ENCODE measurements at places on chromosomes 2 and 18. TPM values are rescaled to one million over a fixed set of nuclear protein-coding genes. Genes with fewer than 3 reads are reported as not detected.
A peak's percentile ranks its signal among the peaks of the same experiment; 100 is the strongest.

The CPO gene
- 3.0 TPM for total RNA-seq

The VSNL1 gene
- not detected for total RNA-seq

DNA sequence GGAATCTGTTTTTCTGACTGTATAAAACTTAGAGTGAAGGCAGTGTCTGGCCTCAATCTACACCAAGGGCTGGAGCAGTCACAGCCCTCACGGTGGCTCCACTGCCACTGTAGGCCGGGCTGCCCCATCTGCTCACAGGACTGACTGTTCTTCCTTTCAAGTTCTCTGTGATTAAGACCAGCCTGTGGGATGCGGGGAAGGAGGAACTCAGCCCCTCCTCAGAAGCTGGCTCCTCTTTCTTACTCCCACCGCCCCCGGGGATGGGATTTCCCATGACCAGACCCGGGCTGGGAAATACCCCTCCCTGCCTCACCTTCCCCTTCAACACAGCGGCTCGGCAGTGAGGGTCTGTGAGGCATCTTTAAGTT lies 106.0 kb downstream of the COPS8 start:
- DNase-seq: no peak
- H3K36me3 ChIP-seq: no peaks in the 10 kb centered on the region

DNA sequence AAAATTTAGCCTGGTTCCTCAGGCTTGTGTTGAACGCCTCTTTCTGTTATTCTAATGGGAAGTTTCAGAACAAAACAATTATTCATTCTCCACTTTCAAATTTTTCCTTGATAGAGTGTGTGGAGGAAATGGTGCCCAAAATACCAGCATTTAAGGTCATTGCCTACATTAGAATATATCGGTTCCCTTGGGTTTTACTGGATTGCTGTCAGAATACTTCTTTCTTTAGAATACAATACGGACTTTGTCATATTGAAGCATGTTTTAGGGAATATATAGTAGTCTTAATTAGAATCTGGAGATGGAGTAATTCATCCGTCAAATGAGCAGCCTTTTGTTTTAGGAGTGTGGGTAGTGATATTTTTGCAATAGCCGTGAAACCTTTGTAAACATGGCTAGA lies 13.3 kb downstream of the LIMS1 start:
- H3K36me3 ChIP-seq: no peaks in the 10 kb centered on the region
- no peaks in the 10 kb centered on the region for H3K27me3 ChIP-seq
- H3K4me3 ChIP-seq: no peak overlapping the region
- H3K4me1 ChIP-seq: peaks cover 7% of the 10 kb centered on the region
- no peak for DNase-seq
- no peak overlapping the region for H3K27ac ChIP-seq

The ITGA6 gene
- 20.2 TPM for total RNA-seq

The SERPINB11 gene
- total RNA-seq: not detected

GRCh38 chr18:3319399-3319798 lies 57.5 kb downstream of the MYL12B start:
- H3K4me3 ChIP-seq: no peak overlapping the region
- DNase-seq: no peak
- no peaks in the 10 kb centered on the region for H3K36me3 ChIP-seq
- H3K27ac ChIP-seq: no peak overlapping the region
- no peaks in the 10 kb centered on the region for H3K4me1 ChIP-seq

- no peak for DNase-seq
- H3K27ac ChIP-seq: no peak overlapping the region
- H3K27me3 ChIP-seq: no peaks in the 10 kb centered on the region
- no peaks in the 10 kb centered on the region for H3K36me3 ChIP-seq
- H3K4me1 ChIP-seq: peaks cover 15% of the 10 kb centered on the region
Measured at GRCh38 chr2:23380562-23381065, 4.4 kb upstream of the KLHL29 start.

DNA sequence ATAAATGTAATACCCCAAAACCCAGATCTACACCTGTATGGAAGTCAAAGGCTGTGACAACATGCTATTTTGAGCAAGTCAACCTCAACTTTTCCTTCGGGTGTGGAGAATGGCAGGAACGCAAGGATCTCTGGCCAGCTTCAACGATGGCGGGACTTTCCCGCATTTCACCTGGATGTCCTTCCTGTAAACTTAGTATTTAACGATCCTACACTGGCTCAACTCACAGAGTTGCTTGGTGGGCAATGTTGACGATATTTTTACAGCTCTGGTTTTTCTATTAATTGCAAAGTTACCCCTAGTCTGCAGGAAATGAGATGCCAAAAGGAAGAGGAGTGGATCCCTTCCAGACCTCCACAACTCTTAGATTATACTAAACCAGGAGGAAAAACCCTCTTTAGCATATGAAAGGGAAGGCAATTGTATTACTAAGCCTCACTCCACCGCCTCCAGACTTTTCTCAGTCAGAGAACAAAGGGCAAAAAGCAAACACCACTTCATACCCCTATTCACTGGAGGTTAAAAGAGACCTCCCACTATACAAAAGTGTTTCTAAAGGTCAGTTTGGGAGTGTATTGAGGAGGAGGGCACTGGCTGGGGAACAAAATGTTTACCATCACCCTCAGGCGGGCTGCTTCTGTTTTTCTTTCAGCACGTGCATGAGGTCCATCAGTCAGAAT lies 56.5 kb upstream of the ACVR1 start:
- H3K36me3 ChIP-seq: no peaks in the 10 kb centered on the region
- no peak overlapping the region for H3K27ac ChIP-seq
- H3K4me3 ChIP-seq: no peak overlapping the region
- no peaks in the 10 kb centered on the region for H3K4me1 ChIP-seq
- DNase-seq: no peak

- peaks cover 8% of the 10 kb centered on the region for H3K4me1 ChIP-seq
- peak overlapping the region; percentile 34 for H3K4me3 ChIP-seq
- H3K27ac ChIP-seq: no peak overlapping the region
- no peaks in the 10 kb centered on the region for H3K36me3 ChIP-seq
Measured at GRCh38 chr18:45481821-45482220, 133.5 kb upstream of the SLC14A2 start.

The CCDC150 gene
- not detected for total RNA-seq

DNA sequence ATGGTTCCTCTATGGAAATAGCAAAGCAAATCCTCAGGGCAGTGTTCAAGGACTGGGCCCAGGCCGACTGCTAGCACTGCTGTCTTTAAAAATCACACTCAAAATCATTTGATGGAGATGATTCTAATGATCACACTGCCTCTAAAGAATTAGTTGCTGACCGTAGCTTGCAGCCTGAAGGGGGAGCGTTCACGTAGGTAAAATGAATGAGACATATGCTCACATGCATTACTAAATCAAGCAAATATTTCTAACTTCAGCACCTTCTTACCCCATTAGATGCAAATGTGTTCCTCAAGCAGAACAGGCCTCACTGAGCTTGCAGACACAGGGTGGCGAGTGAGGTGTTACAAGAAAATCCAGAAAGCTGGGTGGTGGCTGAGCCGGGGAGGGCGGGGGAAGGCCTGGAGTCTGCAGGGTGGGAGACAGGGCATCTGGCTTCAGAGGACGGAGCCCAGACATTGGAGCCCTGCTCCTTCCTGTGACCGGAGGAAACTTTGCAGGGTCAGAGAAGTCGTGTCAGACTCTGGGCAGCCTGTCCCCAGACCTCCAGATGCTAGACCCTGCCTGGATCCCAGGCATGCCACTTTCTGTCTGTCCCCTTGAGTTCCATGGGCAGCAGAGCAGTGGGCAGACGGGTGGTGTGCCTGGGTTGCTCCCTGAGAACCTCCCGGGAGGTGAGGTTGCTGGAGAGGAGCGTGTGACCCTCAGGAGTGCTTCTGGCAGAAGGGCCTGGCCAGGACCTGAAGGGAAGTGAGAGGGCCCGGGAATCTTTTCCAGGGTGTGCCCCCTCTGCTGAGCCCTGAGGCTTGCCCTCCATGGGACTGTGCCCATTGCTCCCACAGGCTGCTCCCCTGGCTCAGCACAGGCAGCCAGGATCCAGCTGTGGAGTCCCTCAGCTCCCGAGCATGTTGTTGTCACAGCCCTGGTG lies 7.1 kb upstream of the NPPC start:
- H3K36me3 ChIP-seq: no peaks in the 10 kb centered on the region
- peaks cover 3% of the 10 kb centered on the region for H3K27me3 ChIP-seq
- no peak overlapping the region for H3K27ac ChIP-seq
- H3K4me1 ChIP-seq: no peaks in the 10 kb centered on the region

- H3K27me3 ChIP-seq: no peaks in the 10 kb centered on the region
- no peaks in the 10 kb centered on the region for H3K36me3 ChIP-seq
- DNase-seq: no peak
- H3K27ac ChIP-seq: no peak overlapping the region
- no peak overlapping the region for H3K4me3 ChIP-seq
Measured at GRCh38 chr2:195363496-195363895, 293.5 kb upstream of the SLC39A10 start.

The POTEJ gene
- not detected for total RNA-seq

DNA sequence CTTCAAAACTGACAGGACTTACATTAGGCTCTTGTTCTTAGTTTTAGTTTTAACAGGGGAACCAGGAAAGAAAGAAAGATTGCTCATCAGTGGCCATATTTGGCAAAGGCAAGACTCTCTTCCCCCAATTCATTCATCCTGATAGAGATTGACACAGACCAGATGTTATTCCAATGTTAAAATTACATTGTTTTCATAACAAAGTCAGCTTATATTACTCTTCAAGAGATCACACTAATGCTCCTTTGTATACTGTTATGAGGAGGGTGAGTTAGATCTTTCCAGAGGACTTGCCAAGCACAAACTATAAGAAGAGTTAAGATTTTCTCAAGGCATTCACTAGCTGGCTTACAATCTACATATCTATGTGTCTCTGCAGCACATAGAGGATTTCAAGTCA lies 252.1 kb downstream of the SLC8A1 start:
- no peak for DNase-seq
- H3K4me3 ChIP-seq: no peak overlapping the region
- no peak overlapping the region for H3K27ac ChIP-seq
- no peaks in the 10 kb centered on the region for H3K4me1 ChIP-seq

GRCh38 chr2:18934886-18935285 lies 345.5 kb upstream of the NT5C1B start:
- H3K27me3 ChIP-seq: no peaks in the 10 kb centered on the region
- no peaks in the 10 kb centered on the region for H3K4me1 ChIP-seq
- no peak overlapping the region for H3K27ac ChIP-seq
- no peaks in the 10 kb centered on the region for H3K36me3 ChIP-seq

GRCh38 chr2:145350011-145350410 lies 830.1 kb upstream of the ZEB2 start:
- no peak overlapping the region for H3K27ac ChIP-seq
- no peaks in the 10 kb centered on the region for H3K36me3 ChIP-seq
- peaks cover 4% of the 10 kb centered on the region for H3K4me1 ChIP-seq
- H3K27me3 ChIP-seq: no peaks in the 10 kb centered on the region
- H3K4me3 ChIP-seq: no peak overlapping the region
- DNase-seq: no peak

GRCh38 chr2:133602538-133602937 lies 34.3 kb upstream of the NCKAP5 start:
- H3K36me3 ChIP-seq: no peaks in the 10 kb centered on the region
- H3K27me3 ChIP-seq: no peaks in the 10 kb centered on the region
- DNase-seq: no peak
- H3K4me3 ChIP-seq: no peak overlapping the region

The QPCT gene
- 5.0 TPM for total RNA-seq

The INSIG2 gene
- total RNA-seq: 25.0 TPM

DNA sequence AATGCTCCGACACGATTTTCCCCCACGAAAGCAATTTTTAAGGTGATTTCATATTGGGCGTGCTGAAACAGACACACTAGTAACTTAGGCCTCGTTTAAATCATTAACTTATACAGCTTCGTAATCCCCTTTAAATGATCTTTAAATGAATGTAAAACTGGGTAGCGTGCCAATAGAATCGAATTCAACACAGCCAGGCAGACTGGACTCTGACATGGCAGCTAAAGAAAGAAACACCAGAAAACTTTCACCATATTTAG lies 2.4 kb upstream of the ID2 start:
- H3K4me1 ChIP-seq: peaks cover 22% of the 10 kb centered on the region
- peak overlapping the region; percentile 84 for H3K4me3 ChIP-seq
- H3K27ac ChIP-seq: peak overlapping the region; percentile 98
- no peaks in the 10 kb centered on the region for H3K36me3 ChIP-seq
- DNase-seq: no peak

The RTN4 gene
- 253 TPM for total RNA-seq

GRCh38 chr2:119174993-119175347 lies 16.4 kb upstream of the C1QL2 start:
- no peaks in the 10 kb centered on the region for H3K27me3 ChIP-seq
- H3K4me3 ChIP-seq: no peak overlapping the region
- DNase-seq: no peak
- peaks cover 8% of the 10 kb centered on the region for H3K4me1 ChIP-seq

The LBX2 gene
- total RNA-seq: 0.71 TPM

- no peaks in the 10 kb centered on the region for H3K36me3 ChIP-seq
- no peak overlapping the region for H3K4me3 ChIP-seq
- H3K27ac ChIP-seq: no peak overlapping the region
- no peaks in the 10 kb centered on the region for H3K27me3 ChIP-seq
- H3K4me1 ChIP-seq: no peaks in the 10 kb centered on the region
- DNase-seq: no peak
Measured at GRCh38 chr2:2919574-2920365, 457.8 kb downstream of the EIPR1 start.

The FAM210A gene
- 8.7 TPM for total RNA-seq

The COLEC12 gene
- total RNA-seq: 21.3 TPM

GRCh38 chr2:160028431-160029269 lies 33.8 kb downstream of the PLA2R1 start:
- peak overlapping the region; percentile 0 for H3K4me3 ChIP-seq
- H3K27ac ChIP-seq: peak overlapping the region; percentile 5
- no peak for DNase-seq
- no peaks in the 10 kb centered on the region for H3K27me3 ChIP-seq
- no peaks in the 10 kb centered on the region for H3K36me3 ChIP-seq
- peaks cover 29% of the 10 kb centered on the region for H3K4me1 ChIP-seq

DNA sequence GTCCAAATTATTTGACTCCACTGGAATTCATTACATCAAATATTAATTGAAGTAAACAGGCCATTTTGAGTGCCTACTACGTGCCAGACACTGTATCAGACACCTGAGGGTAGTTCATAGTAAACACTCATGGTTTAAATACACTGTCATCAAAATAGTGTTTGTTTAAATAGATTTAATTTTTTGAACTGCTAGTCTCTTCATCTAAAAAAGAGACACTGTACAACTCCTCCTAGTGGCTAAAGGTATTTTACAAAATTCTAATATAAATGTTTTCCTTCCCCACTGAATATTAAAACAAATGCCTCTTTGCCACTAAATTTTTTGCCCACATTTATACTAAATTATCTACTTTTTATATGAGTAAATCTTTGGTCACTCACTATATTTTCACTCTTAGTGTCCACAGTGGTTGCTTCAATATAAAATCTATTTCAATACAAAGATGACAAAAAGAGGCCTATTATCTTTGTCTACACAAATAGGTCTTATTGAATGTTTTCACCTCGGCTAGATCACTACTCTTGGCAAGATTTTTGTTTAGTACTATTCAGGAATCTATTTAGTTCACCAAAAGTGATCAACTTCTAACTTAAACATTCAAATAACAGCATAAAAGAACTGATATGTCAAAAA lies 122.1 kb downstream of the TMEM247 start:
- H3K4me3 ChIP-seq: no peak overlapping the region
- no peaks in the 10 kb centered on the region for H3K27me3 ChIP-seq
- no peaks in the 10 kb centered on the region for H3K36me3 ChIP-seq
- DNase-seq: no peak
- H3K4me1 ChIP-seq: no peaks in the 10 kb centered on the region

The INPP4A gene
- 29.4 TPM for total RNA-seq

The CXCR1 gene
- 4.4 TPM for total RNA-seq

GRCh38 chr2:239253264-239253663 lies 147.6 kb downstream of the HDAC4 start:
- peak overlapping the region; percentile 56 for H3K4me3 ChIP-seq
- H3K27me3 ChIP-seq: no peaks in the 10 kb centered on the region
- no peaks in the 10 kb centered on the region for H3K36me3 ChIP-seq
- peaks cover 23% of the 10 kb centered on the region for H3K4me1 ChIP-seq
- no peak for DNase-seq

The GTF2A1L gene
- total RNA-seq: 0.27 TPM

The CNOT11 gene
- total RNA-seq: 27.8 TPM
